ENCODE measurements at places on chromosomes 11 and 22.

DNA sequence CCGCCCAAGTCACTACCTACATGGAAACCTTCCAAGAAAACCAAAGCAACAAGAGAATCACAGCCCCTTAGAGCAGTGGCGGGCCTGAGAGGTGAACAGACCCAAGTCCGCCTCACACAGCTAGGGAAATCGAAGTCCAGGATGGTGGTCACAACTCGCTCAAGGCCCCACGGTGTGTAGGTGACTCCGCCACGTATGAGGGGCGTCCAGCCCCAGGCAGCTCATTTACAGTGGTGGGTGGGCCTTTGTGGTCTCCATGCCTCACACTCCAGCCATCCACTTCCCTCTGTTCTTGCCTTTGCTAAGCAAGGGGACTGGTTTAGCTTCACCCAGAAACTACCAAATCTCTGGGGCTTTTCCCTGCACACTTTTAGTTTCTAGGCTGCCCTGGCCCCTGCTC is 9.7 kb upstream of the TCF20 start:
- DNase-seq: no peak

DNA sequence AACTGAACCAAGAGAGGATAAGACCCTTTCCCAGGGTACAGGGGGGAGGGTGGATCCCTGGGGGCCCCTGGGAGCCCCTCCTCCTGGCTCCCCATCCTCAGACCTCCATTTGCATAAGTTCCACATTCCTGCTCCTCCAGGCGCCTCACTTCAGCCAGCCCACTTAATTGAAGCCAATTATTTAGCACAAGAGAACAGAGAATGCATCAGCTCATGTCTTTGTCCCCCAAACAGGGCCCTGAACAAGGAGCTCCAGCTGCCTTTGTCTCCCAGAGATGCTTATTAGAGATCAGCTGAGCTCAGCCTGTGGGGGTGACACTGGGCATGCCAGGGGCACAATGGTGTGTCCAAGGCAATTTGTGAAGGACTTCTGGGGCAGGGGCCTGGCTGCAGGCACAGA is 89.9 kb upstream of the PRDM11 start:
- no peak for DNase-seq

- no peak for DNase-seq
Observed at GRCh38 chr11:77636731-77637344, 756 bp downstream of the CLNS1A start.

DNA sequence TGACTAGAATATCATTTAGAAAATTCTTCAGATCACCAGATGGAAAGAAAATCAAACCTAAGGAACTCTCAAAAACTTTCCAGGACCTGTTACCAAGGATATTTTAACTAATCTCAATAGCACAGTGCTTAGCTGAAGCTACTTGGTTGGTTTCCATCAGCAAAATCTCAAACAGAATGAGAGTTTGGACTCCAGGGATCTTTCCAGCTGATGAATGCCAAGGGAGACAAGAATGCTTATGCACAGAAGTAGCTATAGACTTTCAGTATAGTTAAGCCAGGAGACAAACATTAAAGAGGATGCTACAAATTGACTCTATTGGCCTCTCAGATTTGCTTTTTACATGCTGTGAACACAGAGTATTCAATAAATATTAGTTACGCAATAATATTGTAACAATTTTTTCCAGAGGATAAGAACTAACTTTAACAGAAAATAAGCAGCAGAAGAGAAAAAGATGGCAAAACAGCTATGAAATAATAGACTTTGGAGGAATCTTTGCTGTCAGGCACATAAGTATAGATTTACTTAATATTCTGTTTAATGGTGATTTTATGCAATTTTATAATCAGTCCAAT is 331.4 kb downstream of the DLG2 start:
- DNase-seq: no peak

GRCh38 chr22:47191671-47192650 is 429.5 kb downstream of the TBC1D22A start:
- no peak for DNase-seq

DNA sequence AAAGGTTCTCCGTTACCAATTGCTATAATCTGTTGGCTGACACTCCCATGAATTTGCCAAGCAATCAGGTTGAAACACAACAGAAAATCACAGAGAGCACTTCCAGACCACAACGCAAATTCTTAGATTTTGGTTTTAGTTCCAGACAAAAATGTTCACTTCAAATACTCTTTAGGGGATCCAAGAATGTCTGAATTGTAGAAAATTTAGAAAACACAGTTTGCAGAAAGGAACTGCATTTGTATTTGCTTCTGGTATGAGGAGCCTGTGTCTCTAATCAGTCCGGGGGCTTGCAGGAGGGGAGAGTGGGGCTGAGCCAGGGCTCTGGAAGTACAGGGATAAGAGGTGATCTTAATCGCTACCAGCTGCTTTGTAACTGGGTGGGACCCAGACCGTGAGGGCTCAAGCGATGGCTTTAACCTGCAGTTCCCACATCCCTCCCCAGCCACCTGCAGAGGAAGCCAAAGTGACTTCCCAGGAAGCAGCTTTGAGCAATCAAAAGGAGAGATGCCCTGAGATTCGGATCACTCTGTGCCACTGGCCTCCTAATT is 18.7 kb downstream of the SCUBE2 start:
- DNase-seq: no peak

- DNase-seq: no peak
Observed at GRCh38 chr11:15341587-15341986, 226.9 kb downstream of the INSC start.

GRCh38 chr11:119181677-119182412 is 3.4 kb upstream of the NHERF4 start:
- DNase-seq: no peak

DNA sequence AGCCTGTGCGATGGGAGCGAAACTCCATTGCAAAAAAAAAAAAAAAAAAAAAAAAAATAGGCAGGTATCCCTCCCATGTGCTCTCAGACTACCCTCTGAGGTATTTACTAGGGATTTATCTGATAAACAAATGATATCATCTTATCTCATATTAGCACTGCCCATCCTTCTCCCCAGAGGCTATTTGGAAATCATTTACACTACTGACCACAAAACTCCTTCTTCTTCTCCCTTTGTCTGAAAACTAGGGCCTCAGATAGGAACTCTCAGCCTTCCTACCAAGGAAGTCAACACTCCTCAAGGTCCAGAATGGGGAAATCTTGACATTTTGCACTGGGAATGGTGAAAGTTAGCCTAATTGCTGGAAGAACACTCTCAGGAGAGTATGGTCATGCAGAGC is 46.4 kb downstream of the LARGE2 start:
- no peak for DNase-seq

GRCh38 chr22:42350373-42350772 is 79.9 kb upstream of the TCF20 start:
- DNase-seq: no peak

- DNase-seq: peak; percentile 12
Observed at GRCh38 chr11:18727479-18728236, 1.7 kb upstream of the IGSF22 start.

DNA sequence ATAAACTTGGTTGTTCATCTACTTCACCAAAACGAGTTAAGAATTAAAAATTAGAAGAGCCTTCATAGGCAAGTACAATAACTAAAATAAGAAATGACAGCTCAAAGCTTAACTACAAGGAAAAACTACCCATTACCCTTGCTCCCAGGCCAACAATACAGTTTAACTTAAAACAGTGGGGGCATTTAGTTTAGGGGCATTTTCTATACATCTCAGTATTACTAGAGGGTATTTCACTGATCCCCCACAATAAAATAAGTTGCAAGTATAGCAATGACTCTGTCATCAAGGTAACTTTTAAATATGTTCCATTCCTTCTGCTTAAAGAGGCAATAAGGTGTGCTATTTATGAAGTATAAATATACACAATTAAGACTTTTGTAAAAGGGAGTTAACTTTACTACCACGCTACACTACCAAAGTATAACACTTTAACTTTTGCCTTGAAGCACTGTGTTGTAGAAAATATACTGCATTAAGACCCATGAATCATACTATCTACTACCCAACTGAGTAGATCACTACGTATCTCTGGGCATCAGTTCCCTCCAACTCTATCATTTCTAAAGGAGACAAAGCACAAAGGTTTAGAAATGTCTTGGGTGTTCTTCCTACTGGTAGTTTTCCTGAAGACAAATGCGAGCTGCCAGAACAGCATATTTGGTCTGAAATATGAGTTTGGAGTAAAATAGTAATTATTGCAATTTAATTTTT is 29.8 kb downstream of the CHORDC1 start:
- no peak for DNase-seq

- no peak for DNase-seq
Observed at GRCh38 chr11:117874253-117874909, 2.1 kb downstream of the FXYD6 start.

DNA sequence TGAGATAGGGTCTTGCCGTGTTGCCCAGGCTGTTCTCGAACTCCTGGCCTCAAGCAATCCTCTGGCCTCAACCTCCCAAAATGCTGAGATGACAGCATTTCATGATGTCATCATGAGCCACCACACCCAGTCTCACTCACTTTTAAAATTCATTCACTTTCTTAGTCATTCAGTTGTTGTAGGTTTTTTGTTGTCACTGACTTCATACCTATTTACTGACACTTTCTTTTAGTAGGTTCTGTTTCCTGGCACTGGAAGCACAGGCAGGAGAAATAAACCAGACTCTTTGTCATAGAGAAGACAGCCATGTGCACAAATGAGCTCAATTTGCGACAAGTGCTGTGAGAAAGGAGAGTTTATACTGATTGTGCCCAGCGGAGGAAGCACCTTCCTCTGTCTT is 10.5 kb downstream of the ART5 start:
- no peak for DNase-seq

DNA sequence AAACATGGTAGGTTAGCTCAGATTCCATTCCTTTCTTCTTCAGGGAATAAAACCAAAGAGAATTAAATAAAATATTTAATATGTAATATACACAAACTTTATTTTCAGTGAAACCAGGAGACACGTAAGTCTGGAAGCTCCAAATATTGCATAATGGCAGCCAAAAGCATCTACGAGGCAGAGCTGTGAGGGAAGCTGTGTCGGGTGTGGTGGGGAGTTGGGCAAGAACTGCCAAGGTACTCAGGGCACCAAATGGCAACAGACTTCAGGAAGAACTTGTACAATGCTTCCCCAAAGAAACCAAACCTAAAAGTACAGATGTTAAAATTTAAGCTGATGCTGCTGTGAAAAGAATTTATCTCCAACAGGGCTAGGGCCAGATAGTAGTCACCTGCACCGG is 47.5 kb upstream of the C11orf87 start:
- DNase-seq: no peak

GRCh38 chr22:19848298-19849224 is 6.1 kb downstream of the GNB1L start:
- no peak for DNase-seq

DNA sequence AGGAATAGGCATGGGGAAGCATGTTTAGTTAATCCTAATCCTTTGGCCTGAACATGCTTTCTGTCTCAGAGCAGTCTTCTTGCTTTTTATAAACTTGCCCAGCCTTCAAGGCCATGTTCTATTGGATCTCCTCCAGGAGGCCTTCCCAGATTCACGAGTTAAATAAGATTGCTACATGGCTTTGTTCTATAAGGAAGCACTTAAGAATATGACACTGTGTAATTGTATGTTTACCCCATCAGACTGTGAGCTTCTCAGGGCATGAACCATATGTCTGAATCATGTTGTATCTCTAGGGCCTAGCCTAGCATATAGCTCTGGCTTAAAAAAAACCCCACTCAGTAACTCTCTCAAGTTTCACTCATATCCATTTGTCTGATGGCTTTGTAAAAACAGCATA is 26.4 kb upstream of the UCP3 start:
- no peak for DNase-seq

GRCh38 chr11:36264011-36264972 is 24.9 kb downstream of the COMMD9 start:
- no peak for DNase-seq

DNA sequence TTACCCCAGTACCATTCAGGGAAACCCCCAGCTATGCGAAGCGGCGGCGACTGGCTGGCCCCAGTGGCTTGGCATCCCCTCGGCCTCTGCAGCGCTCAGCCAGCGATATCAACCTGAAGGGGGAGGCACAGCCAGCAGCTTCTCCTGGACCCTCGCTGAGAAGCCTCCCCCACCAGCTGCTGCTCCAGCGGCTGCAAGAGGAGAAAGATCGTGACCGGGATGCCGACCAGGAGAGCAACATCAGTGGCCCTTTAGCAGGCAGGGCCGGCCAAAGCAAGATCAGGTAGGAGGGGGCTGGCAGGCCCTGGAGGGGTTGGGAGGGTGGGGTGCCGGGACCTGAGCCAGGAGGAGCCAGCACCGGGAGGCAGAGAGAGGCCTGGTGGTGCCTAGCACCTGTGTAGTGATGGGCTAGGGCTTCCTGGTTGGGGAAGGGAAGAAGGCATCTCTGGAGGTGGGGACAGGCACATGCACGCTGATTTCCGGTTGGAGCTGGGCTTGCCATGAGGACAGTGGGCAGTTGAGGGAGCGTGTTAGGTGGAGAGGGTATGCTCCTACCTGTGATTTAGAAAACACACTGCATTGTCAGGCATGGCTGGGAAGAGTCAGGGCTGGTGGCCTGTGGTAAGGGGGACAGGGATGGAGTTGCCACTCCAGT is 22.3 kb downstream of the SHANK3 start:
- DNase-seq: no peak

DNA sequence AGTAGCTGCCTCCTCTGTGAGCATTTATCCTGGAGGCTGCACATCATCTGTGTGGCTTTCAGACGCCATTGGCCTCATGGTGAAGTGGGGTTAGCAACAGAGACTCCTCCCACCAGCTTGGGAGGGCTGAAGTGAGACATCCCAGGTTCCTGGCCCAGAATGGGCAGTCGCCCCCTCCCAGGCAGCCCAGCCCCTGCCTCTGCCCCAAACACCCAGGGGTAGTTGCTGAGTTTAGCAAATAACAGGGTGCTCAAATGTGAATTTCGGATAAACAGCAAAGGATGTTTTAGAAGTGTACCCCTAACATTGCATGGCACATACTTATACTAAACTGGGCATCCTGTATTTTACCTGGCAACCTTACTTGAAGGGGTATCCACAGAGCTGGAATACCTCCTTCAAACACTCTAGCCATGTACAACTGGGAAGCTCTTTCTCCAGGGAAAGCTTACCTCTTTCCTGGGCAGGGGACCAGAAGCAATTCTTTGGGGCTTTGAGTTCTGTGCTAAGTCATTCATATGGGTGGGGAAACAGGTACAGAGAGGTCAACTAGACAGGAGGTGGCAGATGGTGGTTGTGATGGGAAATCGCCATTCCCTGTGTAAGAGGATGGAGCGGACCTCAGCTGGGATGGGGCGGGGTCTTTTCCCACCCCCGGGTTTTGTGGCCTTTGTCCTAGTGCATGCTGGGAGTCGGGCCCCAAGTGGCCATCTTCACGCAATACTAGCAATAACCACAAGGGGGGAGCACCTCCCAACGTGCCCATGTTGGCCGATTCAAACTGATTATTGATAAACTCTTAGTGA is 19.3 kb downstream of the MTFP1 start:
- DNase-seq: peak; percentile 17

DNA sequence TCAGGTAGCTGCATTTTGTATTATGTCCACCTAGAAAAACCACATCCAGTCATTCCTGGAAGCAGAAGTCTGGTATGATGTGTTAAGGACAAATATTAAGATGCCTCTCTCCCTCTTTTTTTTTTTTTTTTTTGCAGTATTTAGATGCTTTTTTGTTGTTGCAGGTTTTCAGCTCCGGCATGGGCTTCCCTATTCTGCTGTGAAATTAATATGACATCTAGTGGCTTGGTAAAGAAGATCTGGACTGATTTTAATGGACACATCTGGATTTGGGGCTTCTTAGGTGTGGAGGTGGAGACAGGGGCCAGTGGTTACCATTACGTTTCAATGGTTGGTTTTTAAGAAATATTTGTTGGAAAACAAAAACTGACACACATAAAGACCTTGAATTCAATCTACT is 47.5 kb upstream of the RASSF10 start:
- DNase-seq: no peak

- DNase-seq: no peak
Observed at GRCh38 chr11:57164317-57164716, 17.4 kb upstream of the LRRC55 start.

Data from effector memory CD4-positive, alpha-beta T cell (primary cell).